ENCODE measurements at places on chromosomes 2 and 18.
A peak's percentile ranks its signal among the peaks of the same experiment; 100 is the strongest.

GRCh38 chr2:74525717-74526648 is at the start of gene DQX1:
TSS of gene DQX1 (minus strand) at chr2:74526231. CDS start at chr2:74525729, 502 bp downstream.
- H3K36me3 ChIP-seq = peaks cover 19% of the 10 kb centered on the region
- H3K4me3 ChIP-seq = no peak within 1 kb of the TSS
- H3K27me3 ChIP-seq = no peaks in the 10 kb centered on the region
- peaks cover 33% of the 10 kb centered on the region for H3K4me1 ChIP-seq
- H3K27ac ChIP-seq = peak within 1 kb of the TSS; percentile 70

GRCh38 chr2:54386585-54386984 is 69.5 kb upstream of the SPTBN1 start:
- H3K4me1 ChIP-seq = peaks cover 3% of the 10 kb centered on the region
- no peak for DNase-seq
- H3K27ac ChIP-seq = no peak overlapping the region
- no peaks in the 10 kb centered on the region for H3K36me3 ChIP-seq

GRCh38 chr2:3434654-3435053 is 55.2 kb downstream of the TRAPPC12 start:
- no peak overlapping the region for H3K4me3 ChIP-seq
- no peaks in the 10 kb centered on the region for H3K4me1 ChIP-seq
- H3K27ac ChIP-seq = peak overlapping the region; percentile 75
- no peaks in the 10 kb centered on the region for H3K27me3 ChIP-seq
- peaks cover 28% of the 10 kb centered on the region for H3K36me3 ChIP-seq

DNA sequence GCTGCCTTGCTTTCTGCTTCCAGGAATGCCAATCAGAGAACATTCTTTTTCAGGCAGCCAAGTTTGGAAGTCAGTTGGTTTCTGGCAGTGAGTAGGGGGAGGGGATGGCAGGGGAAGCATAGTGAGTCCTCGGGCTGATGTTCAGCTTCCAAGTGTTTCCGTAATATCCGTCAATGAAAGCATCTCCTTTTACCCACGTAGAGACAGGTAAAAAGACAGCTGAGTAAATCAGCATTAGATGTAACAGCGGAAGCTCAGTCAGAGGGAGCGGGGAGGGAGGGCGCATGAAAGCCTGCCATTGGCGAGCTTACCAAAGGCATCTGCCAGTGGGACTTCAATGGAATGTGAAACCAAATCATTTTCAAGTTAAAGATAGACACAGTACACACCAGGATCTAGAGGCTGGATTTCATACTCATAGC is 117.1 kb upstream of the DTNA start:
- no peak overlapping the region for H3K4me3 ChIP-seq
- no peaks in the 10 kb centered on the region for H3K4me1 ChIP-seq
- no peaks in the 10 kb centered on the region for H3K27me3 ChIP-seq
- no peak for DNase-seq
- H3K27ac ChIP-seq = no peak overlapping the region

DNA sequence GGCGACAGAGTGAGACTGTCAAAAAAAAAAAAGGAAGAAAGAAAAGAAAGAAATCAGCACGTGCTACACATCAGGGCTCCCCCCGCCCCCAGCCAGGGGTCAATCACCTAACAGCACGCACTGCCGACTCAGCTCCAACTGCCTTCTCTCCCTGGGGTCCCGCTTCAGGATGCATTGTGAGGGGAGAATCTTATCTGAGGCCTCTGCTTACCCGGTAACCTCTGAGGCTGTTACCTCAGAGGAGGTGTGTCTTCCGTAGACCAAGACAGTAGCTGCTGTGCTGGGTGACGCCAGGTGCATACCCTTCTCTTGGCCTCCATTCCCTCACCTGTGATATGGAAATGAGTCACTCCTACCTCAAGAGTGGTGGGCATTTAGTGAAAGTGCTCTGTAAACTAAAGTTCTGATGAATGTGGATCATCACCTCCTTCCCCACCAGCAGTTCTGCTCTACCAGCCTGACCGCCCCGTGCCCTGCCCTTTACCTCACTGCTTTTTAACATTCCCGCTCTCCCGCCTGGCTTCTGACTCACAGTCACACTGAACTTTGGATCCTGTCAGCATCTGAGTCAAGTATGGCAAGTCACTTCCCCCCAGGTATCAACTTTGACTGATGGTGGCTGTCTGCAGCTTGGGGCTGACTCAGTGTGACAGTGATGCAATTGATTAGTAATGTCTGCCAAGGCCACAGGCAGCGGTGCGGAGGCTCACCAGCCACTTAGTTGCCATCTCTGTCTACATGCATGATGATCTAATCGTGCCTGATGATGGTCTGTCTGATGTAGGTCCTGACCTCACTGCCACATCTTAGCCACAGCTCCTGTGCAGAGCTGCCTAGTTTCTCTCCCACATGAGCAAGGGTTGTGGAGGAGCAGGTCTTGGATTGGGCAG is 20.1 kb downstream of the ARID5A start:
- DNase-seq = no peak
- H3K27me3 ChIP-seq = no peaks in the 10 kb centered on the region
- H3K4me3 ChIP-seq = no peak overlapping the region

DNA sequence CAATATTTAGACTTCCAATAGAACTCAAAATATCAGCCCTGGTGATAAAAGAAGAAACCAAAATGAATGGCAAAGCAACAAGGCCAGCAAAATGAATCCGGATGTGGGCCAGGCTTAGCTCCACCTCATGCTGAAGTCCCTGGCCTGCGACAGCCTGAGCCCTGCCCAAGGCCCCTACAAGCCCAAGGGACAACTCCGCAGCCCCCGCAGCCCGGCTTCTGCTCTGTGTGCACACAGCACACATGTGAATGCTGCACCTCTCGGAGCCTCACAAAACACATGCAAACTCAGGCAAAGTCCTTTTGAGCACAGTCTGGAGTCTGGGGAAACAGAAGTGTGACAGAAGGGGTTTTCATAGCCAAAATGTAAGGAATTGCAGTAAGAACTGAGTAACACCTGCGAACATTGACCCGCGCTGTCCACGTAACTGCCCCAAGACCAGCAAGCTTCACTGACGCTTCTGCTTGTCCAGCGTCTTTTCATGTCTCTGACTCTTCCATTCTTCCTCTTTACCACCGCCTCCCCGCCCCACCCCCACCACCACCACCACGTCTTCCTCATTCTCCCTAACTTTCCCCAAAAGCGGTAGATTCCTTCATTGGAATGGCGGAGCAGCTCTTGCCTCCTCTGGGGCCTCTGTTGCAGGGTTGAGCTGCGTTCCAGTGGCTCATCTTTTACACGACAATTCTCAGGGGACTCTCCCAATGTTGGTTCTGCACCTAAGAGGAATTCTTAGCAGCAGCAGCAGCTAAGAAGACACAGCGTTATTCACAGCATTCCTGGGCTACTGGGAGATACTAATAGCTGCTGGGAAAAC is 136.4 kb upstream of the COPS8 start:
- H3K27ac ChIP-seq = no peak overlapping the region
- no peak for DNase-seq
- H3K4me3 ChIP-seq = no peak overlapping the region
- H3K27me3 ChIP-seq = peaks cover 6% of the 10 kb centered on the region

DNA sequence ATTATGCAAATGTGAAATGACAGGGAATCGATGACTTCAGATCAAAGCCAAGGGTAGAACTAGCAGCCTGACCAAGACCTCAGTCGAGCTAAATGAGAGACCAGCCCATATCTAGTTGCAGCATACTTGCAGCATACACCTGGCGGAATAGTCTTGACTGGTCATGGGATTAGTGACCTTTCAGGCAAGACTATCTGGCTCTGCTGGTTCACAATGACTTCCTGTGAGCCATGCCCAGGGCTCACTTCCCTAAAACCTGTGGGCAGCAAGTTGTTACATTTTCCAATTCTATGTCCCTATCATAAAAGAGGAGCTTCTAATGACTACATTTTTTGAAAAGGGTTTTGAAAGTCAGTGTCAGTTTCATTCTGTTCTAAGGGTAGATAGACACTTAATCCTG is 1624.9 kb upstream of the CELF4 start:
- DNase-seq = no peak
- no peaks in the 10 kb centered on the region for H3K4me1 ChIP-seq
- H3K27me3 ChIP-seq = no peaks in the 10 kb centered on the region
- no peak overlapping the region for H3K27ac ChIP-seq
- H3K4me3 ChIP-seq = no peak overlapping the region

DNA sequence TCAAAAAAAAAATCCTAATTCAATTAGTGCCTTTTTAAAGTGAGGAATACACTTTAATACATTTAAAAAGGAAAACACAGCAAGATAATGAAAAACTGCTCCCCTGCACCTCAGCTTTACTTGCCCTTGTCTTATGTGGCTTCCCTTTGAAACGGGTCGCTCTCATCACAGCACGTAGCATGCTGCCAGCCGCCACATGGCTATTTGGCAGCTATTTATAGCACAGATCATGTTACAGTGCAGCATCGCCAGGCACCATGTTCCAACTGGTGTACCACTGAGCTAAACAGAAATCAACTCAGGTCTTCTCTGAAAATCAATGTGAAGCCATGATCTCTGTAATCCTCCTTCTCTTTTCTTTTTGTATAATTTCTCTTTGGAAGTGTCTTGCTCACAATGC is 65.1 kb downstream of the TMEM182 start:
- H3K27me3 ChIP-seq = no peaks in the 10 kb centered on the region
- DNase-seq = no peak
- peaks cover 10% of the 10 kb centered on the region for H3K36me3 ChIP-seq
- no peak overlapping the region for H3K4me3 ChIP-seq

GRCh38 chr2:178008636-178009289 is 63.8 kb downstream of the PDE11A start:
- H3K27me3 ChIP-seq = no peaks in the 10 kb centered on the region
- no peaks in the 10 kb centered on the region for H3K4me1 ChIP-seq
- H3K36me3 ChIP-seq = no peaks in the 10 kb centered on the region
- no peak overlapping the region for H3K4me3 ChIP-seq
- DNase-seq = no peak
- H3K27ac ChIP-seq = no peak overlapping the region

- H3K36me3 ChIP-seq = no peaks in the 10 kb centered on the region
- H3K27me3 ChIP-seq = no peaks in the 10 kb centered on the region
- no peaks in the 10 kb centered on the region for H3K4me1 ChIP-seq
- no peak for DNase-seq
Measured at GRCh38 chr2:195404651-195405050, 252.4 kb upstream of the SLC39A10 start.

- H3K27me3 ChIP-seq = peaks cover 9% of the 10 kb centered on the region
- H3K36me3 ChIP-seq = no peaks in the 10 kb centered on the region
- DNase-seq = no peak
- H3K27ac ChIP-seq = no peak overlapping the region
Measured at GRCh38 chr2:9764153-9764778, 79.0 kb upstream of the TAF1B start.

DNA sequence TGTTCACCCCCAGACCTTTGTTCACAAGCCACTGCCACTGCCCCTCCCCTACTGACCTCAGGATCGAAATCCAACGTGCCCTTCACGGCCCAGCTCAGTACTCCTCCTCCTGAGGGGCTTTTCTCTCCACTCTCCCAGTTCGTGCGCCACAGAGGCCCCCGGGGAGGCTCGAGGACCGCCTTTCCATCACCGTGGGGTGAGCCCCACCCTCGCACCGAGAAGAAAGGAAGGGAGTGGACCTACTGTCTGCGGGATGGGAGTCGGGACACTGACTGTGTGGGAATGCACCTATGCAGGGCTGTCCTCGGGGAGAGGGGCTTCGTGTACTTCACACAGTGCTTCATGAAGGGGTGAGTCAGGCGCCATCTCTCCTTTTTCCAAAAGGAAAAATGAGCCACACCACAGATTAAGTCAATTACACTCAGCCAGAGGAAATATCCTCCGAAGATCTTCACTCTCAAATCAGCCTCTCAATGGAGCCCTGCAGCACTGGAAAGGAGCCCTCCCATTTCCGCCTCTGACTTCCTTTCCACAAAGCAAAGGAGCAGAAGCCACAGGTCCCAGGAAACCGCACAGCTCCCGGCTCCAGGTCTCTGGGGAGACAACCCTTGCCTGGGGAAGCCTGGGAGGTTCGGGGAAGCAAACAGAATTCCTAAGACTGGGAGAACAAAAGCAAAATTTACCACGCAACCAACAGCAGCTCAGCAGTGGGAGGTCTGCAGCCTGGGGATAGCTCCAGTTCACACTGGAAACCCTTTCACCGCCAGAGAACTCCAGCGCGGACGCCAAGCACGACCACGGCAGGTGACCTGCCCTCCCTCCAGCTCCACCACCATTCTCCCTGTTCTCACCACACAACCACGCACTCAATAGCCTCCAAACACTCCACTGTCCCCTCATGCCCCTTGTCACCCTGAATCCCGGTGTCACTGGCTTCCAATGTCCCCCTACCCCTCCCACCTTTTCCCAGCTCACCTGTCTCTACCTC is 21.6 kb downstream of the ADCY3 start:
- no peaks in the 10 kb centered on the region for H3K4me1 ChIP-seq
- H3K27me3 ChIP-seq = no peaks in the 10 kb centered on the region

DNA sequence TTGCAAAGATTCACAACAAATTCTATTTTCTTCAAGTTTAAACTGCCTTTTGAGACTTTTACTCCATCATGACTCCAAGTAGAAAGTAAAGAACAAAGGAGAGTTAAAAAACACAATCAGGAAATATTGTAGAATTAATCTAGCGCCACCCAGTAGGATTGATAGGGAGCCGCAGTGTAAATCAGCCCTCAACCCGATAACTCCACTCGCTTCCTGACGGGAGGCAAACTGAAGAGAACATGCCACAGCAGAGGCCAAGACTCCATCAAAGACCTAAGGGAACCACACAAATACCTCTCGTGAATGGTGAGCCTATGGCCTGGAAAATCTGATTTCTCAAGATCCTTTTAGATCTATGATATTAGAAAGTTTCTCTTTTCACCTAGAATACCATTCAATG is 319.0 kb downstream of the STK39 start:
- no peak for DNase-seq
- H3K36me3 ChIP-seq = no peaks in the 10 kb centered on the region
- H3K27ac ChIP-seq = no peak overlapping the region
- H3K4me3 ChIP-seq = no peak overlapping the region

DNA sequence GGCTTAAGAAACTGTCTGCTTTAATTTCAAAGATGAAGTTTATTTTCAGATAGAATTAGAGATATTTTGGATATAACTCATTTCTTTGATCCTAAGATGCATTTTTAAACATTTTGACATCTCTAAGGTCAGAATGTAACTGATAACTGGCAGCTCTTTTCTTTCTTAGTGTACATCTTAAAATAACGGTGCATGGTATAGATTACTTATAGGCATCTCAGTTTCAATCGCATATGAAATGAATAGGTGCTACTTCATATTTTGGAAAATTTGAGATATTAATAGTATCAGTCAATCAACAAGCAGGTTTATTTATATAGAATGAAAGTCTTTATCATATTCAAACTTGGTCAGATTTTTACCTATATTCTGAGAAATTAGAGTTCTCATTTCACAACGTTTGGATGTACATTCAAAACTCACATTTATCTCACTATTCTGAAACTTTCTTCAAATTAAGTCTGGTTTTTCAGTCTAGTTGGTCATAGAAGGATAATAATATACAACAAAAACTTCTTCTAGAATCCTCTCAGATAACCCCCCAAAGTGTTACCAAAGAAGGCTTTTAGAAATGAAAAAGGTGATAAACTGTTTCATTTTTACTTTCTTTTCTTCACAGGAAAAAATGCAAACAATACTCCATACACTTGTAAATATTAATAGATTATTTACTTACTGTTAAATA is 122.8 kb upstream of the WDSUB1 start:
- DNase-seq = no peak
- no peak overlapping the region for H3K27ac ChIP-seq
- no peaks in the 10 kb centered on the region for H3K27me3 ChIP-seq
- no peak overlapping the region for H3K4me3 ChIP-seq
- peaks cover 27% of the 10 kb centered on the region for H3K36me3 ChIP-seq

GRCh38 chr2:138245310-138245709 is 256.3 kb upstream of the SPOPL start:
- H3K4me1 ChIP-seq = no peaks in the 10 kb centered on the region
- H3K27ac ChIP-seq = no peak overlapping the region
- H3K4me3 ChIP-seq = no peak overlapping the region
- no peaks in the 10 kb centered on the region for H3K27me3 ChIP-seq
- no peak for DNase-seq

All from memory B cell (primary cell).